ENCODE measurements at places on chromosomes 16 and 17. TPM values are rescaled to one million over a fixed set of nuclear protein-coding genes. Genes with fewer than 3 reads are reported as not detected.

- DNase-seq, result no peak
These were observed 5.8 kb upstream of the CBX4 start for GRCh38 chr17:79844869-79845600.

The CCL16 gene
- 0.69 TPM for total RNA-seq

- no peak for DNase-seq
These were observed 1.3 kb downstream of the HGS start for GRCh38 chr17:81685108-81685507.

DNA sequence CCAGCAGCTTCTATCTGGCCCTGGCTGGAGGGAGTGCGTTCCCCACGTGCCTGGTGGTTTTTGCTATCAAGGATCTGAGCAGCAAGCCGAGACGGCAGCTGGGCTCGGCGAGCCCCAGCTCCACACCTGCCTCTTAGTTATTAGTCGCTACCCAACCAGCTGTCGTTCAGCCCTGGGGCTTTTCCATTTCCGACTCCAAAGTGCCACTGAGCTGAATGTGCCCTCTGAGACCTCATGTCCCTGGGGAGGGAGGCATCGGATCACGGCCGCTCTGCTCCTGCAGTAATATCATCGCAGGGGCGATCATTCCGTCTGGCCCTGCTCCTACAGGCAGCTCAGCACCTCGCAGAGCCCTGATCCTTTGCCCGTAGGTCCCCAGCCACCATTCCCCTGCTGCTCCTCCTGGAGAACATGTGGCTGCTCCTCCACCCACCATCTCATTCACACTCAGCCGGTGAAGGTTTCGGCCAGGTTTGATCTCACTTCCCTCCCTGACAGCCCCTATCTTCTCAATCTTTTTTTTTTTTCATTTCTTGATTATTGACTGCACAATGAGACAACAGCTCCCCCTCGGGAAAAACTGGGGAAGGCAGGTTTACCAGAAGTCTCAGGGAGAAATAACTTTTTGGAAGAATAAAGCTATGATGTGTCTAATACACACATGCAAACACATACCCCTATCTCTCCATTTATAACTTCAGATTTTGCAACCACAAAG lies 86.7 kb downstream of the ZFHX3 start:
- no peak for DNase-seq

DNA sequence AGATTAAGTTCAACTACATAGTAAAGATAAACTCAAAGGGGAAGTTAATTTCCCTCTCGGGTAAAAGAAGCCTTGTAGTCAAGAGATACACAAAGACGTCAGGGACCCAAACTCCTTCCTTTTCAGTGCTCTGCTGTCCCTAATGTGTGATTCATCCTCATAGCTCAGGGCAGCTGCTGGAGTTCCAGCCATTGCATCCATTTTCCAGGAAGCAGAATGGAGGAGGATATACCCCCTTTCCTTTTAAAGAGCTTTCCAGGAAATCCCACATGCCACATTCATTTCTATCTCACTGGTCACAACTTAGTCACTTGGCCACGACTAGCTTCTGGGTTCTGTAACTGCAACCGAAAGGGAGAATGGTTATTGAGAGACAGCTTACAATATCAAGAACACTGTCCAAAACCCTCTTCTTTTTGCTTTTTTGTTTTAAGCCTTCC lies 95.3 kb downstream of the SOCS1 start:
- DNase-seq, result no peak

The EPOP gene
- 0.38 TPM for total RNA-seq

The NAGS gene
- 0.37 TPM for total RNA-seq

GRCh38 chr16:57688987-57689761 lies 5.4 kb upstream of the DRC7 start:
- no peak for DNase-seq

- no peak for DNase-seq
These were observed 16.2 kb upstream of the ALOX15 start for GRCh38 chr17:4657678-4658077.

GRCh38 chr16:19524616-19525384 lies 1.1 kb downstream of the CCP110 start:
- DNase-seq, result no peak

DNA sequence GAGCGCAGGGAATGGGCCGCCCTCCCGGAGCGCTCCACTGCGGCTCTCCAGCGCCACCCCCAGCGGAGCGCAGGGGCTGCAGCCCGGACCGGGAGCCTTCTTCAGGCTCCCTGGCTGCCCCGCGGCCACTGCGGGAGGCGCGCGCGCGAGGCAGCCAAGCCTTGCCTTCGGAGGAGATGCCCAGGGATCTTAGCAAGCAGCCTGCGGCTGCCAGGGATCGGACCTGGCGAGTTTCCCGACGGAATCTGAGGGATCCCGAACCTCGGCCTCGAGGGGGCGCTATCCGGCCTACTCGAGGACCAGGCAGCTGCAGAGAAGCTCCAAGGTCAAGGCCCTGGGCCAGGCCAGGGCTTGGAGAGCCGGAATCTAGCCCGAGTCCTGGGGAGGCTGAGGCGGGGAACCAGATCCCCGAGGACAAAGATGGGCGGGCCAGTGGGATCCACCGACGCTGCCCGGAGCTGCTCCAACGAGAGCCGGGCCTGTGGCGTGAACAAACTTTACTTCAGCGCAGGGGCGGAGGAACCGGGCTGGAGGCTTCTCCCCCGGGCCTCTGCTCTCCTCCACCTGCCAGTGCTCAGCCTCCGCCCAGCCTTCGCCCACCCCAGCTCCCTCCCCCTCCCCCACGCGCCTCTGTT lies at the start of gene IRX6:
IRX6 (plus strand) TSS at position 567 of the 635 bp plus-strand sequence. CDS start 889 bp downstream, outside the sequence.
- no peak for DNase-seq

DNA sequence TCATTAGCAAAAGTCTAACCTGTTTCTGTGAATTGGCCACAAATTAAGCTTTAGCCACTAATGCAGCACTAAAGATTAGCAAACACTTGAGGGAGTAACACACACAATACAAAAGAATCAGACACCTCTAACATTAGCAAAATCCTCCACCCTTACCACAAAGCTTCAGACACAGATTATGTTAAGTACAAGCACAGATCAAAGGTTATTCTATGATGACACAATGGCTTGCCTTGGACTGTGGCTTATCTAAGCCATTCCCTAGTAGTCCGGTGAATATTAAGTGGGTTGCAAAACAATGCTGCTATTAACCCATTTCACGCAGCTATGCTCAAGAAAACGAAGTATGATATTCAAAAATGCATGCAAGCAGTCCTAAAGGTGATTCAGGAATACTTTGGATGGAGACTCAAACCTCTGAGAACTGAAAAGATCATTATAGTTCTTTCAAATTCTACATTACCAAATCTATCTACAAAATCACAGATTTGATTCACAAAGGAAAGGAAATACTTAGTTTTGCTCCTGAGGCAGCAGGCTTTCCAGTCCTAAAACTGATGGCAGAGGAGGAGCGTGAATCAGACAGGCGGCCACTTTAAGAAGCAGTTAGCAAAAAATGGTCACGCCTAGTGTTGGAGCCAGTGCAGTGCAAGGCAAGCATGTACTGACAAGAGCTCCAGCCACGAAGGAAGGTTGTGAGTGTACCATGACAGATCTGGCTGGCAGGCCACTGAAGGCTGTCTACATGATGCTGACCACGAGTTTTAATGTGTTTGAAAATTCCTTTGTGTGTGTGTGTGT lies 67.2 kb downstream of the PARN start:
- no peak for DNase-seq

GRCh38 chr17:39606434-39607056 lies 1.2 kb downstream of the NEUROD2 start:
- DNase-seq, result no peak

- no peak for DNase-seq
These were observed 203.6 kb downstream of the CDRT15L2 start for GRCh38 chr17:20783091-20783490.

The CES5A gene
- not detected for total RNA-seq

GRCh38 chr17:78913115-78913514 lies 10.1 kb upstream of the CEP295NL start:
- DNase-seq, result no peak

DNA sequence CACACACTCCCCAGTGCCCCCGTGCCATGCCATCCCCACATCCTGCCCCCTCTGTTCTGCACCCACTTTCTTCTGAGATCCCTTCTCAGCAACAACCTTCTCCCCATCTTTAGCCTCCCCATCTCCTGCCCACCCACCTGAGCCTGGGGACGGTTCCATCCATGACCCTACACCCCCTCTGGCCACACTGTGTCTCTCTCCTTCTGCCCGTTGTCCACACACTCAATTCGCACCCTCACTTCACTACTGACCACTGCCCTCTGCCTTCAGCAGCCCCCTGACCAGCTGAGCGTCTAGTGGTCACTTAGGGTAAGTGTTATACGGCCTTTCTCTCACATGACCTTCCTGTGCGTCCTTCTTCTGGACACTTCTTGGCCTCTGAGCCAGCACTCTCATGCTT lies 6.1 kb downstream of the ARHGAP27 start:
- no peak for DNase-seq

- DNase-seq, result no peak
These were observed 16.6 kb upstream of the SLC5A11 start for GRCh38 chr16:24829153-24829552.

DNA sequence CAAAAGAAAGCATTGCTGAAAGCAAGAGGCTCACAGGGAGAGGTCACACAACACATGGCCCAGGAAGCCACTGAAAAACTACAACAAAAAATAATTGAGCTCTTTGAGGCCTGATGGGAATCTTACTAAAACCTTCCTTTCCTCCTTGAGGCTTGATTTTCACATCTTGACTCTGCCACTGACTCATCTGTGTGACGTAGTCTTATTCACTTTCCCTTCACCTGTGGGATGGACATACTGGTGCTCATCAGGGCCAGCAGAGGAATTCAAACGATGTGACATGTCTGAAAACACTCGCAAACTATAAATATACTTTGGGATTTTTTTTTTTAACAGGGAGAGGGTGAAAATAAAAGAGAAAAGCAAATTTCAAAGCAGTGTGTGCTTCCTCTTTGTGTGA lies 78.3 kb upstream of the ASIC2 start:
- DNase-seq, result no peak

GRCh38 chr16:729768-730665 lies 3.1 kb downstream of the HAGHL start:
- DNase-seq, result no peak

The PLA2G10 gene
- not detected for total RNA-seq

GRCh38 chr17:59389066-59389465 lies 57.6 kb downstream of the YPEL2 start:
- no peak for DNase-seq

- no peak for DNase-seq
These were observed 35.4 kb downstream of the ADAM11 start for GRCh38 chr17:44793885-44794842.

DNA sequence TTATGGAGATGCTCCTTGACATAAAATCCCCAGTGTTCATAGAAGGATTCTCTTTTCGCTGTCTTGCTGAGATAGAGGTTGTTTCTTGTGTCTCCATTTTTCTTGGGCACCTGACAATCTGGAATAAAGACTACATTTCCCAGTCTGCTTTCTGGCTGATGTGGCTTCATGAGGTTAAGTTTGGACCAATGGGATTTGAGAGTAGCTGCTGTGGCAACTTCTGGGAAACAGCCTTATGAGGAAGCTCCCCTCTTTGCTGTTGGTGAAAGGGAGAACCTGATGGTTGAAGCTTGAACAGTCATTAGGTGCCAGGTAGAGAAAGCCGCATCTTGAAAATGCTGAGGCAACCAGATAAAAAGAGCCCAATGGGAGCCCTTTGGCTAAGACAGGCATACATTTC lies 24.4 kb downstream of the HS3ST4 start:
- DNase-seq, result no peak

DNA sequence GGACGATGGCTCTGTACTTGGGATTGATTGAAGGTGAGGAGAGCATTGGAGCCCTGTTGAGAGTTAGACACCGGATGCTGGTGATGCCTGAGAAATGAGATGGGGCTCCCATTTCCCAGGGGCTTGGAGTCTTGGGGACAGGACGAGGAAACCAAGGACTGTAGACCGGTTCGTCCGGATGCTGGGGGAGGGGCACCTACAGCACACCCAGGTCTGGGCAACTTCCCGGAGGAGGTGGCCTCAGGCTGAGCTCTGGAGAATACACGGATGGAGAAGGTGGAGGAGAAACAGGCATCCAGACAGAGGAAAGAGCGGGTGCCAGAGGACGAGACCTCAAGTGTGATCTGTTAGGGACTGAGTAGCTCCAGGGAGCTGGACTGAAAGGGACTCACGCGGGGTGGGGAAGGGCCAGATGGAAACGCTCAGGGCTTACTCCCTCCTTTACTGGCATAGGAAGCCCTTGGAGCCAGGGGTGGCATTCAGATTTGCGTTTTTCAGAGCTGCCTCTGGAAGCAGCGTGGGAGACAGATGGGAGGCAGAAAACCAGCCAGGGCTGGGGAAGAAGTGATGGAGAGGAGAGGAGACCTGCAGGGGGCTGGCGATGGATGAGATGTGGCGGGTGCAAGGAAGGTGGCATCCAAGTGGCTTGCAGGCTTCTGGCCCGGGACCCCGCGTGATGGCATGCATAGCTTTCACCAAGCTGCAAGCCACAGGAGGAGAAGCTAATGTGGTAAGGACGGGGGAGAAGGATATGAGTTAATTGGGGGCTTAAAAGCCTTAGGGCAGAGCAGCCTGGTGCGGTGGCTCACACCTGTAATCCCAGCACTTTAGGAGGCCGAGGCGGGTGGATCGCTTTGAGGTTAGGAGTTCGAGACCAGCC lies 8.3 kb downstream of the C1QTNF1 start:
- no peak for DNase-seq

DNA sequence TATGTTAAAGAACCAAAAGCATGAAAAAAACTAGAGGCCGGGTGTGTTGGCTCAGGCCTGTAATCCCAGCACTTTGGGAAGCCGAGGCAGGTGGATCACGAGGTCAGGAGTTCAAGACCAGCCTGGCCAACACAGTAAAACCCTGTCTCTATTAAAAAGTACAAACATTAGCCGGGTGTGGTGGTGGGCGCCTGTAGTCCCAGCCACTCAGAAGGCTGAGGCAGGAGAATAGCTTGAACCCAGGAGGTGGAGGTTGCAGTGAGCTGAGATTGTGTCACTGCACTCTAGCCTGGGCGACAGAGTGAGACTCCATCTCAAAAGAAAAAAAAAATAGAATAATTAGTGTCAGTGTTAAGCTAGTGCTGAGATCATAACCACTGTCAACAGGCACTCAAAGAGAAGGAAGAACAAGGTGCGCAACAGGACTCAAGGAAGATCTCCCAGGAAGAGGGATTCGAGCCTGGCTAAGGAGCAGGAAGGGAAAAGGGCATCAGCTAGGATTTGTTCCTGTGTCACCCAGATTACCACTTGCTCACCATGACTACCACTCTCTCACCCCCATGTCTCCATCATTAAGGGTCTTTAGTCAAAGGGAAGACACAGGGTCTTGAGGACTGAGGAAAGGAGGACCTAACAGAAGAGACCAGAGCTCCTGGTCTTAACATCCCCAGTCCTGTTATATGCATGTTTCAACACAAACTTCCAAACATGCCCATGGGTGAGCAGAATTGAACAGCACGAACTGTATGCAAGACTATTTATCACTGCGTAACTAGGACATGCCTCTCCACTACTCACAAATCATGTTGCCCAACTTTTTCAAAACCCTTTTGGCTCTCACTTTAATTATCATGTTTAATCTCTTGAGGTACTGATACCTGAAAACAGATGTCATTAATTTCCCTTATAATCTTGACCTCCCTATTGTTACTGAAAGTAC lies 88.3 kb upstream of the PLEKHM1 start:
- DNase-seq, result no peak

The RAB11FIP4 gene
- 6.0 TPM for total RNA-seq

GRCh38 chr17:40481106-40481505 lies 20.3 kb downstream of the TNS4 start:
- DNase-seq, result no peak

- no peak for DNase-seq
These were observed 126.0 kb upstream of the ERCC4 start for GRCh38 chr16:13793841-13794409.

- no peak for DNase-seq
These were observed 18.2 kb downstream of the PGS1 start for GRCh38 chr17:78396441-78397337.

The KSR1 gene
- 25.8 TPM for total RNA-seq
